ENCODE measurements at places on chromosomes 2 and 18.
A peak's percentile ranks its signal among the peaks of the same experiment; 100 is the strongest.

DNA sequence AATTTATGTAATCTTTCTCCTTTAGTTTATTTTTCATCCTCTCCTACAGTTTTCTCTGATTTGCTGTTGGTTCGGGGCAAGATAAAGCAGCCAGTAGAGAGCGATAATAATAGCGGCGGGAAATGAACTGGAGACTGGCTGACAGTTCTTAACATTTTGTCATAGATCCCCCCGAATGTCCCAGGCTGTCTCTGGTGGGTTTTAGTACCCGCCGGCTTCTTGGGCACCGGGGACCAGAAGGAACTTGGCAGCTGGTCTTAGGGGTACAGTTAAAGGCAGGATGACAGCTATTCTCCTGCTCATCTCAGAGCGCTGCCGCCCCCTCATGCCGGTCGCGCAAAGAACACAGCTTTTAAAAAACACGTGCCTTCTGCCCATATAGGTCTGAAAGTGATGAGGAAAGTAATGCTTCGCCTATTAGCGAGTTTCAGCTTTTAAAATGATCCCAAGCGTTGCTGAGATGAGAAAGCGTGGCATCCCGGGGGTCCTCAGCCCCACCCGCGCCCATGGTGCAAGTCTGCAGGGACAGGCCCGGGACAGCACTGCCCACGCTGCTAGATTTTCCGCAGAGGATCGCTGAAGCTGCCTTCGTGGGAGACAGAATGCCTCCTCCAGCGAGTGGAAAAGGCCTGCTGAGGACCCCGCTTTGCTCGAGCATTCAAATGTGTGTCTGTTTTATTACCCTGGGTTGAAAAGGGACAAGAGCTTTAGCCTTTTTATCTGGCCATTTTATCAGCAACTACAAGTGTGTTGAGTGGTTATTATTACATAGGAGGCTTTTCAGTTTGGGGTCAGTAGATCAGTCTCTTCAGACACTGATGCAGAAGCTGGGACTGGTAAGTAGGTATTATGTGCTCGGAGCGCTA lies 3.8 kb downstream of the ONECUT2 start:
- H3K4me3 ChIP-seq = no peak overlapping the region
- DNase-seq = no peak
- H3K27me3 ChIP-seq = peaks cover 80% of the 10 kb centered on the region
- H3K27ac ChIP-seq = no peak overlapping the region
- peaks cover 53% of the 10 kb centered on the region for H3K4me1 ChIP-seq

GRCh38 chr2:32172870-32173269 lies 7.2 kb downstream of the SLC30A6 start:
- no peaks in the 10 kb centered on the region for H3K27me3 ChIP-seq
- peaks cover 17% of the 10 kb centered on the region for H3K36me3 ChIP-seq
- peaks cover 6% of the 10 kb centered on the region for H3K4me1 ChIP-seq
- no peak overlapping the region for H3K4me3 ChIP-seq

DNA sequence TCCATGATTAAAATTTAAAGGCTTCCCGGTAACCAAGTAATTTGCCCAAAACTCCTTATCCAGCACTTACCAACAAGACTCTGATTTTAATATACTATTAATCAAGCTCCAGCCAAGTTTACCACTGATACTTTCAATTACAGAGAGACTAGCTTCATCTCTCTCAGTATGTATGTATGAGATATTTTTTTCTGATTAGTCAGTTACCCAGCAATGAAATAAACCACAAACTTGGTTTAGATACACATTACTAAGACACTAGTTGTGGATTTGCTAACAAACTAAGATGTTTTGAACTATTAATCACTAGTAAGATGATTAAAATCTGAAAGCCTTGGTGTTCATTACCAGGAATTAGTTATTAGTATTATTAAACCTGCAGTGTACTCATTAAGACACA lies 1272.2 kb upstream of the ACVR2A start:
- no peak overlapping the region for H3K4me3 ChIP-seq
- no peaks in the 10 kb centered on the region for H3K36me3 ChIP-seq
- DNase-seq = no peak
- no peak overlapping the region for H3K27ac ChIP-seq
- no peaks in the 10 kb centered on the region for H3K4me1 ChIP-seq

DNA sequence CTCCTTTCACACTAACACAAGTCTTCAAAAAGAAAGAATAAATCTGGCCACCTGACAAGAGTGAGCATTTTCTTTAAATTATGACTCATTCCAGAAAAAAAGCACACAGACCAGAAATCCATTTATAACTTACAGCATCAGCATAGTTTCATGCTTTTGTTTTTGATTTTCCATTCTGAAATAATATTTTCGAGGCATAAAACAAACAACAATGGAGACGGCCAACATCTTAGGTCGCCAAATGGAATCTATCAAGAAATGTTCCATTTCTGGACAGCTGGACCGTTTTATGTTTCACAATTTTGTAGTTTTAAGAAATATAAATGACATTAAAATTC lies 165.4 kb upstream of the ZFP36L2 start:
- H3K4me3 ChIP-seq = peak overlapping the region; percentile 23
- no peak for DNase-seq
- no peaks in the 10 kb centered on the region for H3K27me3 ChIP-seq

- H3K27me3 ChIP-seq = peaks cover 7% of the 10 kb centered on the region
- no peak for DNase-seq
- H3K4me3 ChIP-seq = no peak overlapping the region
- no peaks in the 10 kb centered on the region for H3K4me1 ChIP-seq
These were observed 395.2 kb downstream of the RAD51AP2 start for GRCh38 chr2:17122887-17123501.

DNA sequence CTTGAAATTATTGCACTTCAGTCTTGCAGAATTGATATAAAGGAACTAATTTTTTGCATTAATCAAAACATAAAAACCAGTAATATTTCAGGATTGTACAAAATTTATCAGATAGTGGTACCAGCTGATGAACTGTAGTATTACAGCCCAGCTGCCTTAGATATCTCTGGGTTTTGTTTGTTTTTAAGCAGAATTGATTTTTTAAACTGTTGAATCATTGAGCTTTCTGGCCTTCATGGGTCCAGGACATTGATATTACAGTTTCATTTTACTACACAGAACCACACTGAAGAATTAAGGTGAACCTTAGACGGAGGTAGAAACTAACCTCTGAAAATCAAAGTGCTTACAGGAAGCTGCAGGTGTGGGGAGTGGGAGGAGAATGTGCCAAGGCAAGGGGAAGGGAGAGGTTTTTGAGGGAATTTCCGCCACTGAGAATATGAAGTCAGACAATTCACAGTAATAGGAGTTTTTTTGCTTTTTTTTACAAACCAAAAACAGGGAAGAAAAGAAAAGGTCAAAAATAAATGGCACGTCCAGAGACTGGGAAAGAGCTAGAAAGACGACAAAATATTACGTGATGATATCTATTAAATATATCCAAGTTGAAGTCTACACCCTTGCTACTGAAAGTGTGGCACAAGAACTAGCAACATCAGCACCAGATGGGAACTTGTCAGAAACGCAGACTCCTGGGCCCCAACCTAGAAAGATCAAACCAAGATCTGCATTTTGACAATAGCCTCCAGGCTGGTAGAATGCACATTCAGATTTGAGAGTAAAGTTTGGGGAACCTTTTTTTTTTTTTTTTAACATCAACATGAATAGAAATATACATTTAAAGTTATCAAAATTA lies 40.8 kb upstream of the SPAG16 start:
- no peak for DNase-seq
- peaks cover 21% of the 10 kb centered on the region for H3K4me1 ChIP-seq
- H3K4me3 ChIP-seq = no peak overlapping the region
- no peaks in the 10 kb centered on the region for H3K27me3 ChIP-seq

- no peak for DNase-seq
- H3K27me3 ChIP-seq = no peaks in the 10 kb centered on the region
- H3K4me1 ChIP-seq = no peaks in the 10 kb centered on the region
- no peak overlapping the region for H3K27ac ChIP-seq
- no peak overlapping the region for H3K4me3 ChIP-seq
These were observed 30.9 kb downstream of the PSMA8 start for GRCh38 chr18:26164571-26164970.

GRCh38 chr2:26668041-26668440 lies 24.5 kb upstream of the KCNK3 start:
- peaks cover 45% of the 10 kb centered on the region for H3K27me3 ChIP-seq
- H3K27ac ChIP-seq = no peak overlapping the region
- no peak overlapping the region for H3K4me3 ChIP-seq
- peaks cover 2% of the 10 kb centered on the region for H3K36me3 ChIP-seq
- H3K4me1 ChIP-seq = peaks cover 6% of the 10 kb centered on the region

Data from chondrocyte (in vitro differentiated cells).